IPS DF 6.9 (cell line): ENCODE measurements at places on chromosomes 5 and 9.

- no peak for DNase-seq
Observed at GRCh38 chr5:127324756-127325155, 34.2 kb downstream of the MEGF10 start.

GRCh38 chr5:177320879-177321278 lies 9.2 kb upstream of the MXD3 start:
- DNase-seq = no peak

DNA sequence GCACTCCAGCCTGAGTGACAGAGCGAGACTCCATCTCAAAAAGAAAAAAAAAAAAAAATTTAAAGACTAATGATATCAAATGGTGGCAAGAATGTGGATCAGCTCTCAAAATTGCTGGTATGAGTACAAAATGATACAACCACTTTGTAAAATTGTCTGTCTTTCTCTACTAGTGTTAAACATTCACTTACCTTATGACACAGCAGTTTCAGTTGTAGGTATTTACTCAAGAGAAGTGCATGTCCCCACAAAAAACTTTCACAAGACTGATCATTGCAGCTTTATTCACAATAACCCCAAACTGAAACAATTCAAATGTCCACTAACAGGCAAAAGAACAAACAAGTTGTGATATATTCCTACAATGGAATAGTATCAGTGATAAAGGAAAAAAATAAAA lies 14.7 kb upstream of the CETN3 start:
- DNase-seq = no peak

DNA sequence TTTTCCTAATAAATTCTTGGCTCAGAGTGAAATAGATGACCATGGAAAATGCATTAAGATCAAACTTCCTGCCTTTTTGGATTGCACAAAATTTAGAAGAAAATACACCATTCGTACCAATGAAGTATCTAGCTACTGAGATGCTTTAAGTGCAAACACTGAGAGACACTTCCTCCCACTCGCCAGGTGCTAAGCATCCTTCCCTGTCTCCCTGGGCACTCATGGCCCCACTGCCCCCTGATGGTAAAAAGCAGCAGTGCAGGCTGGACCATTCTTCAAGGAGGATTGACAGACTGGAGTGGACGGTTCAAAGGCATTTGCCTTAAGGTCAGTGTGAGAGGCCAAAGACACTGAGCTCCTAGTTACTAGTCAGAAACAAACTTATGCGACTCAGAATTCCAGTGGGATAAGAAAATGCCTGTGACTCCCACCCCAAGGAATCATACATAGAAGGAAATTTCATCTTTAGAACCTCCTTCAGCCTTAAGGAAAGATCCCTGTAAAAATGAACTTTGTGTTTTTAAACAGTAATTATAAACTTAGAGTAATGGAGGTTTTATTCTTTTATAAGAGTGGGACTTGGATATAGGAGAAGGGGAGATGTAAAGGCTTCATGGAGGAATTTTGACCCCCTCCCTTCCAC lies 86.0 kb upstream of the SLC30A5 start:
- DNase-seq = peak; percentile 52

GRCh38 chr9:31582071-31582470 lies 802.4 kb upstream of the ACO1 start:
- DNase-seq = no peak

DNA sequence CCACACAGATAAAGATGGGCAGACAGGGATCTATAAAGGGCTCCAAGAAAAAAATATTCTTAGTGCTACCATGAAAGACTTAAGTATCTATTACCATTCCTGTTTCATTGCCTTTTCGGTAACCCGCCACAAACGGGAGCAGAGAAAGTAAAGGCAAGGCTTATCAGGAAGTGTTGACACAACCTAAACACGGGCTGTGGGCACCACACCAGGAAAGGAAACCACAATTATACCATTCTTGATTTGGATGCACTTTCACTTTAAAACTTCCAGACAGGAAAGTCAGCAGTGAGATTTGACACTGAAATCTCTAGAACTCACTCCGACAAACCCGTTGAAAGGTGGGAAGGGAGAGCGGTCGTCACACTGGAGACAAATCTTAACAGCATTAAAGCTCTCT lies 6.5 kb downstream of the TLE1 start:
- DNase-seq = no peak

DNA sequence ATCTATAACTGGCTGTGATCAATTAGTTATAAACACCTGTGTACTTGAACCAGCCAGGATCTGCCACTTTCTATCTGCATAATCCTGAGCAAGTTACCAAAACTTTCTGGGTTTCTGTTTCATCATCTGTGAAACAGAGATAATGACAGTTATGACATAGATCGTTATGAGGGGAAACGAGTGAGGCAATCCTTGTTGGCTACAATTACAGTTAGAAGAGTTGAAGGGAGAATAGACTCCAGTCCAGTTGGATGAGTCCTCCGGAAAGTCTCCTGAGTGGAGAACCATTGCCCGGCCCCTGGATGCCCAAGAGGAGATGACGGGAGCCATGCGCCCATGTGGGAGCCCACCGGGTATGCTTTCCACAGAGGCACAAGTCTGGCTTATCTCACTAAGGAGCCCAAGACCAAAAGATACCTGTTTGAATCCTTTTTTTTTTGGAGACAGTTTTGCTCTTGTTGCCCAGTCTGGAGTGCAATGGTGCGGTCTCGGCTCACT lies 4.5 kb downstream of the PDE6A start:
- no peak for DNase-seq

DNA sequence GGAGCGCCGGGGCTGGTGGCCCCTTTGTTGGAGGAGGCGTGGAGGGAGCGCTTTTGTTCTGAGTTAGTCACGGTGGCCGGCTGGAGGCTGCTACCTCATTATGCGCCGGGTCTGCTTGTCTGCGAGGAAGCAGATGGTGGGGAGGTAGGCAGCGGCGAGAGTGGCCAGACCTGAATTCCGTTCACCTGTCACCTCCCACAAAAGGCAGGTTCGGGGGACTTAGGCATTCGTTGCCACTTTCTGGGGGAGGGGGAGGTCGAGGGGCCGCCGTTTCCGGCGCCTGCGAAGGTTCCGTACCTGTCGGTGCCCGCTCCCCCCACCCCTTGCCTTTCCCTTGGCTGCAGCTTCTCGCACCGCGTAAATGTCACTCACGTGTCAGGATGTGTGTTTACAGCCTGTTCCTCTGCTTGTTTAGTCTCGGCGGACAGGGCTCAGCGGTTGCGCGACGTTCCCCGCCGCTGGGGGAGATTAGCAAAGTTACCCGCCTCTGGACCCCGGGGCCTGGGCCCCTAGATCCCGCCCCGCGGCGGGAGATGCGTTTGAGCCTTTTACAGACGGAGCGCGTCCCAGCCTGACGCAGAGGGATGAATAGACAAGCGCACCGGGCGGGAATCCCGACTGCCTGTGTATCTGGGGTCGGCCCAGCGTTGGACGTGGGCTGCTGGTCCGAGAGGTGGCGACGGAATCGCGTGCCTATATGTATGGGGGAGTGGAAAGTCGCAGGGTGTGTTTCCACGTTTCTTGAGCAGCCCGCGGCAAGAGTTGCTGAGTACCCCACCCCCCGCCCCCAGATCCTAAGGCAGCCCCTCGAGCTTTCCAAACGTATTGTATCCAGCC lies 2.7 kb upstream of the LHX2 start:
- no peak for DNase-seq

DNA sequence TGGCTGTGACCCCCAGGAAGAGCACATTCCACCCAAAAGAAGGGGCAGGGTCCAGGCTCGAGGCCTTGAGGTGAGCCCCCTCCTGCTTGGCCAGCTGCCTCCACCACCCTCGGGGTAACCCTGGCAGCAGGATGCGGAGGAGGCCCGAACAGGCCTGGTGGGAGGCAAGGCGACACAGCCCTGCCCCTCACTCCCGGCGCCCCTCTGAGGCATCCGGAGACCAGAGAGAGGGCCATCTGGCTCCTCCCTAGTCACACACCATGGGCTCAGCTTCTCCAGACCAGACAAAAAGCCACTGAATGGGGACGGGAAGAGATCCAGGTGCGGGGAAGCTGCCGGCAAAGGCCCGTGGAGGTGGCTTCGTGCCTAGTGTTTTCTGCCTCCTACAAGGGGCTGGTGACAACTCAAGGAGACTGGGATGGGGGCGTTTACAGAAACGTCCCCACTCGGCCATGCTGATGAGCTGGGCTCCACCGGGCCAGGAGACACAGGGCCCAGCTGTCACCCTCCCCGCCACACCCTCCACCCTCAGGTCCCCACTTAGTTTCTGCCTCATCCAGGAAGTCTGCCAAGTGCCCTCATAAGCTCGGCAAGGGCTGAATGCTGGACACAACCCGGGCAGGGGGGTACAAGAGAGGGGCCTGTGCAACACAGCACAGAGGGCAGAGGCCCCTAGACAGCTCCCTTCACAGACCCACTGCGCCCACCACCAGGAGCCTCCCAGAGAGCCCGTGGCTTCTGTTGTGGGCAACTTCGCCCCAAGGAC lies 41.9 kb downstream of the NACC2 start:
- DNase-seq = no peak

DNA sequence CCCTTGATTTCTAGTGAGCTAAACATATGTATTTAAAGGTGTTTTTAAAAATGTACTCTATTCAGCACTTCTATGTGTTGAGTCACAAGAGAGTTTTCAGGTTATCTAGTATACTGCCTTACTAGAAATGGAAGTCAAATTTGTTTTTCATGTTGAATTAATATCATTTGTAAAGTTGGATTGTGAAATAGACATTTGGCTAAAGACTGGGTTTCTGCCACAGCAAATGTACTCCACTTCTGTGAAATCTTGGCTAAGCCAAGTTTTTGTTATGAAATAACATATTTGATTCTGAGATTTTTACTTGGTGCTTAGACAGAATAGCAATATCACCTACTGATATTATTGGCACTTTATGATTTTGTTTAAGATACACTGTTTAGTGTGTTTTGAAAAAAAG lies 106.0 kb downstream of the CWC27 start:
- no peak for DNase-seq

DNA sequence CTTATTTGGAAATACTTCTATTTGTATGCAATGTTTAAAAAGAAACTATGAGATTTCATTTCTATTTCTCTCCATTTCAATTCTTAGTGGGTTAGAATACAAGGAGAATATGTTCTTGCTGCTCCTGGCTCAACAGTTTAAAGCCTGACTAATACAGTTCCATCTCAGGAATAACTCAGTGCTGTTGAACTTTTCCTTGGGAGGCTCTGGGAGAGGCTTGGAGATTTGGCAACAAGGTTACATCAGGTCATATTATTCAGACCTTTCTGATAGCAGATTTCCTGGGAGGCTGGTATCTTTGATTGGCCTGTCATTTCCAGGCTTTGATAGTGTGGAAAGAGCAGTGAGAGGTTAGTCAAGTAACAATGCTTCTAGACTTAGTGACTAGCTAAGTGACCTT lies 481.7 kb upstream of the KLF4 start:
- DNase-seq = no peak

DNA sequence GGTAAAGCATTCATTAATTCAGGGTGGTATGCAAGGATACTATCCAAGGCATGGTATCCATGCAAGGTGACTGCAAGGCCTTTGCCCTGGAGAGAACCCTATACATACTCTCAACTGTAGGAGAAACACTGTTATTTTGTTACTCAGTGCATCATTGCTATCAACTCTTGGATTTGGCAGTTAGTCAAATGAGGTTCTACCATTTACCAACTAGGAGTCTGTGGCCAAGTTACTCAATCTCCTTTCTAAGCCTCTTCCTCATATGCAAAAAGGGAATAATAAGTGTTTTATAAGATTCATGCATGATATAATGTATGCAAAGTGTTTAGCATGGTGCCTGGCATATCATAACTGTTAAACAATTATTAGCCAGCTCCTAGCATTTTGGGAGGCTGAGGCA lies 4.0 kb downstream of the PCDHGC3 start:
- DNase-seq = no peak

DNA sequence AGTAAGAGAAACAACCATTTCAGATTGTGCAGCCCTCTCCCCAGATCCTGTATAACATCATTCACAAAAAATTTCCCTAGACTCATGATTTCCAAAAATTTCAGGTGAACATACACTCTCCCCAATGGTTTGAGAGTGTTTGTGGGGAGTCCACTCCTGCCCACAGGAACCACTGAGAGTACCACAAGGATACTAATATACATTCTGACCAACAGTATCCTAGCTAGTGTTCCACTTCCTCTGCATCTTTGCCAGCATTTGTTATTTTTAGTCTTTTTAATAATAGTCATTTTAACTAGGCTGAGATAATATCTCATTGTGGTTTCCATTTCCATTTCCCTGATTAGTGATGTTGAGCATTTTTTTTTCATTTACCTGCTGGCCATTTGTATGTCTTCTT lies 155.4 kb downstream of the DTWD2 start:
- no peak for DNase-seq

- no peak for DNase-seq
Observed at GRCh38 chr5:149141957-149142851, 911 bp downstream of the ABLIM3 start.

DNA sequence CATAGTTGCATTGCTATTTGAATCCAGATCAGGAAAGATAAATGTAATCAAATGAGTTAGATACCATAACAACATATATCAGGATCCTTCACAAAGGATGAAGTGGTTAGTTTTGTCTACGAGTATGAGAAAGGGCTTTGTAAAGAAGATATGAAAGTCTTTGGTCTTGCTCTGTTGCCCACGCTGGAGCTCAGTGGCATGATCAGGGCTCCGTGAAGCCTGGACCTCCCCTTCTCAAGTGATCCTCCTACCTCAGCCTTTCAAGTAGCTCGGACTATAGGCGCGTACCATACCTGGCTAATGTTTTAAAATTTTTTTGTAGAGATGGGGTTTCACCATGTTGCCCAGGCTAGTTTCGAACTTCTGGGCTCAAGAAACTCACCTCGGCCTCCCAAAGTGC lies 1.8 kb downstream of the SMC5 start:
- no peak for DNase-seq

- no peak for DNase-seq
Observed at GRCh38 chr5:61498121-61498520, 166.1 kb downstream of the ZSWIM6 start.

GRCh38 chr9:79692857-79693571 lies 121.2 kb downstream of the TLE4 start:
- DNase-seq = no peak

DNA sequence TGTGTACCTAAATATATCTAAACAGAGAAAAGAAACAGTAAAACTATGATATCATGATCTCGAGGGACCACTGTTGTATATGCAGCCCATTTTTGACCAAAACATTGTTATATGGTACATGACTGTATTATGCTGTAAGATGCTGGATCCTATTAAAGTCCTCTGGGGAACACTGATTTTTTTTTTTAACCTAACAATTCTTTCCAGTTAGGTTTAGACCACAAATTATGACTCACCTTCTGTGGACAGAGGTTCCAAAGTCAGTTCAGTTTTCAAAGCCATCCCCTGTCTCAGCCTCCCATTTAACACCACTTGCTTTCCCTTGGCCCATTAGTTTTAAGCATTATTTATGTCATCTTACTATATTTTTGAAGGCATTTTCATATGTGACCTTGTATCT lies 27.1 kb downstream of the TRMO start:
- DNase-seq = no peak

- no peak for DNase-seq
Observed at GRCh38 chr5:39750661-39751060, 325.9 kb upstream of the DAB2 start.

- no peak for DNase-seq
Observed at GRCh38 chr5:113526421-113526820, 12.9 kb downstream of the YTHDC2 start.
